Vagina (tissue), 2 donors: ENCODE measurements at places on chromosomes 5 and 9. TPM values are rescaled to one million over a fixed set of nuclear protein-coding genes. Genes with fewer than 3 reads are reported as not detected.

DNA sequence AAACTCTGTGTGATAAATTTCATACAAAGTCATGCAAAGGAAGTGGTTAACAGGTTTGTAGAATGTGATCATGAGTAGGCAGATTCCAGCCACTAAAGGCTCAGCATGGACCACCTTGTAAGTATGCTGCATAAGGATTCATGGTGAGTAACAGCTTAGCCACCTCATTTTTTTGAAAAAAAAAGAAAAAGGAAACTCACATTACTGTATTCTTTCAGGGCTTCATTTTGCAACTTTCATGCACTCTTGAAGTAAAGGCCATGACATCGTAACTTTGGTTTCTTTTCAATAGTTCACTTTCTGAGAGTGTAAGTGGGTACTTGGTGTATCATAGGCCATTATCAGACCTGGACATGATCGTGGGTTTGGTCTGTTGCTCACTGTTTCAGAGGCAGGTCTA, 175.1 kb downstream of the PCSK1 start:
- H3K27me3 ChIP-seq = no peaks in the 10 kb centered on the region
- H3K27ac ChIP-seq = no peak overlapping the region
- no peaks in the 10 kb centered on the region for H3K36me3 ChIP-seq
- H3K4me3 ChIP-seq = no peak overlapping the region

The AGXT2 gene
- not detected for total RNA-seq

GRCh38 chr5:120790339-120790738, 326.2 kb downstream of the PRR16 start:
- no peak overlapping the region for H3K4me3 ChIP-seq
- no peaks in the 10 kb centered on the region for H3K36me3 ChIP-seq
- no peaks in the 10 kb centered on the region for H3K27me3 ChIP-seq

The TAF11L3 gene
- total RNA-seq = not detected
